Stimulated activated CD4-positive, alpha-beta T cell treated with anti-CD3 and anti-CD28 coated beads, Interleukin-1b, Interleukin-23, amount 100 ng/mL, for 1 hour (primary cell): ENCODE measurements at places on chromosomes 1 and 21.

DNA sequence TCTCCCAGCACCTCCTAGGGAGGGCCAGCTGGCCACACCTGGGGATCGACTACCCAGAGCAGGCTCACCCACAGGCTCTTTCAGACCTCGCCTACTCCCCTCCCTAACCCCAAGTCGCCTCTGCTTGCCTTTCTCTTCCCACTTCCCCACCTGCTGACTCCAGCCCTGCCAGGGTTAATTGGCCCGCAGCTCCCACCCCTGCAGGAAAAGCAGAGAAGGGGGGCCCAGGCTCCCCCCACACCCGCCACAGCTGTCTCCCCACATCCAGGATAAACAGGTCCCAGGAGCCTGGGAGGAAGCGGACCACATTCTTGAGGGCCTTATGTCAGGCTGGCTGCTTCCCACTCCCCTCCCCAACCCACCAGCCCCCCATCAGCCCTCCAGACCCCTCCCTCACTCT, 45.0 kb downstream of the TAS1R2 start:
- DNase-seq, result no peak

DNA sequence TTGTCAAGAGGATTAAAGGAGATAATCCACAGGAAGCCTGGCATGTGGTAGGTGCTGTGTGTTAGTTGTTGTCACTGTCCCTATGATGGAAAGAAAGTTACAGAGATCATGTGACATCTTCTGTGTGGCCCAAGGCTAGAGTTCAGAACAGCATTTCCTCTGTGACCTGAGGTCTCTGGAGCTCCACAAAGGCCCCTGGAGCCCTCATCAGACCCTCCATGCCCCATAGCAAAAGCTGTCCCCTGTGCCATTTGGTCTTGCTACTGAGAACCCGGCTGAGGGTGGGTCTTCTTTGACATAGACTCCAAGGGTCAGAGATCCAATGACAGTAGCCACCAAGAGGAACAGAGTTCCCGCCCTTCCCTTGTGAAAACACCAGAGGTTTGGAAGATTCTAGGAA, 8.1 kb downstream of the CELA2B start:
- no peak for DNase-seq

GRCh38 chr1:205449750-205450443, 5.9 kb downstream of the BLACAT1 start:
- no peak for DNase-seq

DNA sequence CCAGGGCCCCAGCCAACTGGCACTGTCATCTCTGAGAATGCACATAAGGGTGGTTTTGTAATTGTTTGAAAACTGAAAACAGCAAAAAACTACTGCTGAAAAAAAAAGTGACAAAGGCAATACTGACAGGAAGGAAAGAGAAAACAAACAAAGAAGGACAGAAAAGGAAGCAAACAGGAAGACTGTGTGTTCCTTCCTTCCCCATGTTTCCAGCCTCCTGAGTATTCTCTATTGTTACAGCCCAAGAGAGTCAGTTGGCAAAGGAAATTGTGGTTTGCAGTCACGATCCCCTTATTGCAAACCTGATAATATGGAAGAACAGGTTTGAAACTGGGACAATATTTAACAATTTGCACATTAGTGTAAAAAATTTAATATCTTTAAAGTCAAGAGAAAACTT, 1177.6 kb downstream of the PLA2G4A start:
- DNase-seq, result no peak

- no peak for DNase-seq
Measured at GRCh38 chr1:226404063-226404903, 3.6 kb downstream of the PARP1 start.

DNA sequence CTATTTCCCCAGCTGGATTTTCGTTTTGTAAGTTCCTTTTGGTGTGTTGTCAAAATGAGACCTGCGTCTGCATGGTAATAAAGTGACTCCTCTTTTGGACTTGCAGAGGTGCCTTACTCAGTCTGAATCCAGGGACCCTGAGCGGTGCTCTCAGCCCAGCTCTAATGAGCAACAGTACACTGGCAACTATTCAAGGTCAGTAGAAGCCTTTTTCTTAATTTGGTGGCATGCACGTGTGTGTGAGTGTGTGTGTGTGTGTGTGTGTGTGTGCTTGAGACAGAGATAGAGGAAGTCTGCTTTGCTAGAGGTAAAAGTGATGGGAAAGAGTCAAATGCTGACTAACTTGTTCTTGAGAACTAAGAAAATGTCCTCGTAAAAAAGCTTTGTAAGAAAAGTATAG, 105.4 kb downstream of the CD247 start:
- DNase-seq, result no peak

DNA sequence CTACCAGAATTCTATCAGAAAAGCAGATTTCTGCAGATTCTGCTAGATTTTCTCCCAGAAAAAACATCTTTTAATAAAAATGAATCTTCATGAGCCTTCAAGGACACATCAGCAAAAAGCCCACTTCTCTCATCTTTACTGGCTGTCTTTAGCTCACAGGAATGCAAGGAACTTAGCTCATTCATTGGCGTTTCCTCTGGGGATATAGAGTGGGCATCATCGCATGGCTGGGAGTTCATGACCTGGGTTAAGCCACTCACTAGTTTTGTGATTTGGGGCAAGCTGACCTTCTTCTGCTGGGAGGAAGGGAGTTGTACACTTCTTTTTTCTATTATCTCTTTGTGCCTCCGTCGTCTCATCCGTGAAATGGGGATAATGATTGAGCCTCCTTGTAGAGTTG, 149.7 kb downstream of the KAZN start:
- no peak for DNase-seq

- DNase-seq, result no peak
Measured at GRCh38 chr1:186634511-186634910, 45.7 kb downstream of the PTGS2 start.

DNA sequence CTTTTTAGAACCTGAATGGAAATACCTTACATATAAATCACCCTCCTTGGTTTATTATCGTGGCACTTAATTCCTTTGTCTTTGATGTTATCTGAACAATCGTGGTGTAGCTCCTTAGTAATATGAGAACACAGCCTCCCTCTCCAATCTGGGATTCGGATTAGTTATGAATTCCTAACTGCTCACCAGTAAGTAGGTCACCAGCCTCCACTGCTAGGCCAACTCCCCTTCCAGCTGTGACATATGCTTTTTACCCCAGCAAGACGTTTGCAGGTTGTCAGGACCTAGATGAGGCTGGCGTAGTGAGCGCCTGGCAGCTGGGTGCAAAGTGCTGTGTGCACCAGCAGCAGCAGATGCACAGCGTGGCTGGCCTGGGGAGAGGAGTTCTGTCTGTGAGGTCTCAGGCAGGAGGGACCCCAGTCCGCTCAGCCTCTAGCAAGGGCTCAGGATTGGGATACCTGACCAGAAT, 38.2 kb downstream of the NTPCR start:
- DNase-seq, result no peak

DNA sequence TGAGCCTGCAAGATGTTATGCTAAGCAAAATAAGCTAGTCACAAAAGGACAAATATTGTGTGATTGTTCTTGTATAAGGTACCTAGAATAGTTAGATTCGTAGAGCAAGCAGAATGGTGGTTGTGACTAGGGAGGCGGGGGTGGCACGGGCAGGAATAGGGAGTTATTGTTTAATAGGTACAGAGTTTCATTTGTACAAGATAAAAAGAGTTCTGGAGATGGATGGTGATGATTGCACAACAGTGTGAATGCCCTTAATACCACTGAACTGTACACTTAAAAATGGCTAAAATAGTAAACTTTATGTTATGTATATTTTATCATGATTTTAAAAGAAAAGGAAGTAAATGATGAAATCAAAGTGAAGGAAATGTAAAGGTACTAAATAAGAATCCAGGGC, 20.6 kb downstream of the LRRC42 start:
- no peak for DNase-seq
